ENCODE measurements at places on chromosomes 7 and 10.

DNA sequence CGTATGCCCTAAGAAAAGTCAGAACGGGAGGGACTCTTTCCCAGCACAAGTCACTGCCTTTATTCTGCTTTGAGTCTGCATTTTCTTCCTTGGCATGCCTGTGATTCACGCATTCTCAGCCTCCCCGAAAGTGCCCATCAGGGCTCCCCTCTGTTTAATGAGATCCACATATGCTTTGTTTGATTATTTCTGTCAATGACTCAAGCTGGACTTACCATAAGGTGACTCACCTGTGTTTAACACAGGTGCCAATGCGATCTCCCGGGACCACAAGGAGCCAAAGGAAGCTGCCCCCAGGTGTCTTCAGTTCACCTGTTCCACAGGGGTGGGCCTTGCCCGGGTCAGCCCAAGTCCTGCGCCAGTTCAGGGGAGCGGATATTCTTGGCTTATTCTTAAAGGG lies 386.0 kb upstream of the SHH start:
- no peak for DNase-seq

- no peak for DNase-seq
Observed at GRCh38 chr10:119283387-119283786, 76.0 kb downstream of the GRK5 start.

DNA sequence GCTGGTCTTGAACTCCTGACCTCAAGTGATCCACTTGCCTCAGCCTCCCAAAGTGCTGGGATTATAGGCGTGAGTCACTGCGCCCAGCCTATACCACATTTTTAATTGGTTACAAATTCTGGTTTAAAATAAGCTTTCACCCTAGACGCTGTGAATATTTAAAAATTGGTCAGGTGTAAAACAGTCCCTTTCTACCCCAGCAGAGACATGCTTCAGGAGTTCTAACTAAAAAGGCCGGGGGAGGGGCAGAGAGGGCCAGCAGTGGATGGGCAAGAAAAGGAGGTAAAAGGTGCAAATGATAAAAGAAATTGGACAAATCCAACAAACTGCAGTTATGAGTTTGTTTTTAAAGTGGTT lies 70.0 kb downstream of the WAPL start:
- no peak for DNase-seq

- no peak for DNase-seq
Observed at GRCh38 chr10:112950714-112951358, 789 bp downstream of the TCF7L2 start.

GRCh38 chr7:17674166-17674942 lies 265.9 kb downstream of the SNX13 start:
- DNase-seq, result no peak

GRCh38 chr7:2197436-2198155 lies 35.1 kb downstream of the MAD1L1 start:
- DNase-seq, result no peak

DNA sequence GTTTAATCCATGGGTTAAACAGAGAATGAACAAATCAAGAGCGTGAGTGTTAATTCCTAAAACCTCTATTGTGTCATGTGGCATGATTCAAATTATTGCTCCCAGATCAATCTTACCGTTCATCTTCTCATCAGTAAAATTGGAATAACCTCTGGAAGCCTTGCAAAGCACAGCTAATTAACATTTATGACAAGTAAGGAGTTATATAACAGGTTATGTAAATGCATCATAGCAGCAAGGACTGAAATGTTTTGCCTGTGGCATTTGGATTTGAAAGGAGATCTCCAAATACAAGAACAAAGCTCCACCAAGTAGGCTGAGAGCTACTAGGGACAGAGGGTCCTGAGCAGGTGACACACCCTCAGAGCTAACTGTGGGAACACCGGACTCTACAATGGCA lies 502.9 kb upstream of the CELF2 start:
- no peak for DNase-seq

GRCh38 chr10:97771913-97772823 lies at the start of gene SFRP5:
SFRP5 (minus strand) TSS chr10:97771999; CDS start chr10:97771833, 166 bp downstream.
- DNase-seq, result no peak

- no peak for DNase-seq
Observed at GRCh38 chr10:63583909-63584724, 62.9 kb downstream of the REEP3 start.

GRCh38 chr10:83921984-83922860 lies 217.1 kb upstream of the GHITM start:
- no peak for DNase-seq

GRCh38 chr7:155291045-155291530 lies 6.6 kb upstream of the INSIG1 start:
- DNase-seq, result no peak

GRCh38 chr7:12859761-12860160 lies 172.3 kb downstream of the ARL4A start:
- no peak for DNase-seq

GRCh38 chr10:105658696-105659095 lies 1017.6 kb downstream of the SORCS3 start:
- DNase-seq, result no peak

- no peak for DNase-seq
Observed at GRCh38 chr7:99210265-99210970, 2.5 kb upstream of the KPNA7 start.

- no peak for DNase-seq
Observed at GRCh38 chr10:74748468-74749031, 77.8 kb upstream of the KAT6B start.

DNA sequence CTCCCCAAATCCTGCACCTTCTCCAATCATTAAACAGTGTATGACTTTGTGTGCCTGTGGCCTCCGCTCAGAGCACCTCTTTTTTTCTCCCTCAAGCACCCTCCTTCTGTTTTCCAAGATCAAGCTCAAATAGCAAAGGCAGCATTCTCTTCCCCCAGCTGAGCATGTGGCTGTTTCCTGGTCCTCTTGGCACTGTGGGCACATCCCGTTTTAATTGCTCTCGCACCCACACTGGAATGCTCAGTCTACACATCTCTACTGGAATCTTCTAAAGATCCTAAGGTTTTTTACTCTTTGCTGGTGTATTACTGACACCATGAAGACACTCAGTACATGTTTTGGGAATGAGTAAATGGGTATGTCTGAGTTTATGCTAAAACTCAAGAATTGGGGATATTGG lies 107.4 kb downstream of the WDFY4 start:
- no peak for DNase-seq

GRCh38 chr10:121168545-121169216 lies 317.5 kb downstream of the WDR11 start:
- no peak for DNase-seq

GRCh38 chr10:78300526-78300925 lies 266.9 kb downstream of the RPS24 start:
- no peak for DNase-seq

- no peak for DNase-seq
Observed at GRCh38 chr10:130757271-130757670, 554.2 kb downstream of the TCERG1L start.

DNA sequence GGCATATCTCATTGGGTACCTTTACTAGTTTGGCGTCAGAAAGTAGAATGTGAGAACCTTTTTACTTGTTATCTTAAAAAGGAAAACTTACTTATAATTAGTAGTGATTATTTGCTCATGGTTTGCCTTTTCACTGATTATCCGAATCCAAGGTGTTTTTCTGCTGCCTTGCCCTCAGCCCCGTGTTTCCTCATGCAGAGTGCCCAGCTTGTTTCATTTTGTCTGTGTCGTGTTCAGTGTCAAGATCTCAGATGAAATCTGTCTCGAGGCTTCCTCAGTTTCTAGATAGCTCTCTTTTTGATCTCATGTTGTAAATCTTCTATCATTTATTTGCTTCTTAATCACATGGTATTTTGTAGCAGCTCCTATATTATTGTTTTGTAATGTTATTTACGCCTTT lies 30.1 kb downstream of the RPA3 start:
- no peak for DNase-seq

GRCh38 chr7:89085580-89085979 lies 290.0 kb upstream of the TEX47 start:
- DNase-seq, result no peak

DNA sequence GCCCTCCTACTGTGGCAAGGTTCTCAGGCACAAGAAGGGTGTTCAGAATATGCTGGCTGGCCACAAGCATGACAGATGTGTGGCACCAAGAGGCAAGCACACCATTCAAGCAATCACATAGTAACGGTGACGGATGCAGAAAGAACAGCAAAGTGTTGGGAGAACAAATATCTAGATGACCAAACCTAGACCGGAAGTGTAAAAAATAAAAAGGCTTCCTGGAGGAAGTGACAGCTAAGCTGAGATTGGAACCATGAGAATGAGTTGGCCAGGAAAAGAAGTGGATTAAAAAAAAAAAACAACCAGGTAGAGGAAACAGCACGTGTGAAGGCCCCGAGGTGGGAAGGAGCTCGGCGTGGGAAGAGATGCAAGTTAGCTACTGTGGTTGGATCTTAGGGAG lies 22.0 kb downstream of the GHRHR start:
- DNase-seq, result no peak

GRCh38 chr7:139035586-139036353 lies at the start of gene ZC3HAV1L:
ZC3HAV1L (minus strand) TSS chr7:139036042; CDS start chr7:139036017, 25 bp downstream.
- peak; percentile 56 for DNase-seq

DNA sequence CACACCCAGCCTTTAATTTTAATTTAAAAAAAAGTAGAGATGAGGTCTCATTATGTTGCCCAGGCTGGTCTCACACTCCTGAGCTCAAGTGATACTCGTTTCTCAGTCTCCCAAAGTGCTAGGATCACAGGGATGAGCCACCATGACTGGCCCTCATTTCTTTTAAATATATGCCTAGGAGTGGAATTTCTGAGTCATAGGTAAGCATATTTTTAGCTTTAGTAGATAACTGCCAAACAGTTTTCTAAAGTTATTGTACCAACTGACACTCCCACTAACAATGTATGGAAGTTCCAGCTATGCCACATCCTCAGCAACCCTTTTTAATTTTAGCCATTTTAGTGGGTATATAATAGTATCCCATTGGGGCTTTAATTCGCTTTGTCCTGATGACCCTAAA lies 13.8 kb upstream of the PPIF start:
- no peak for DNase-seq

DNA sequence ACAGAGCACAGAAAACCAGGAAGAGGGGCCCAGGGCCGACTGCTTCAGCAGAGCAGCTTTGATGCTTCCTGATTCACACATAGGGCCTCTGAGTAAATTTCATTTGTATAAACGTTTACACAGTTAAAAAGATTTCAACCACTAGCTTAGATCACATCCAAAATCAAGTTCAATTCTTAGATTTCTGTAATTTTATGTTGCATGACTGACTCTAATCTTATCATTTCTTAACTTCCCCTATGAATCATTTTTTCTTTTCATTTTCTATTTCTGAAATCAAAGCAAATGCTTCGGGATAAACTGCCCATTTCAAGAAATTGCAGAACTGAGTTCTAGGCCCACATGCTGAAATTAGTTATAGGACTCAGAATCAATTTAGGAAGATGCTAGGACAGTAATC lies 224.7 kb downstream of the INHBA start:
- no peak for DNase-seq

GRCh38 chr10:122225330-122225729 lies 45.8 kb upstream of the BTBD16 start:
- no peak for DNase-seq

- no peak for DNase-seq
Observed at GRCh38 chr10:57972783-57973182, 294.9 kb downstream of the IPMK start.

DNA sequence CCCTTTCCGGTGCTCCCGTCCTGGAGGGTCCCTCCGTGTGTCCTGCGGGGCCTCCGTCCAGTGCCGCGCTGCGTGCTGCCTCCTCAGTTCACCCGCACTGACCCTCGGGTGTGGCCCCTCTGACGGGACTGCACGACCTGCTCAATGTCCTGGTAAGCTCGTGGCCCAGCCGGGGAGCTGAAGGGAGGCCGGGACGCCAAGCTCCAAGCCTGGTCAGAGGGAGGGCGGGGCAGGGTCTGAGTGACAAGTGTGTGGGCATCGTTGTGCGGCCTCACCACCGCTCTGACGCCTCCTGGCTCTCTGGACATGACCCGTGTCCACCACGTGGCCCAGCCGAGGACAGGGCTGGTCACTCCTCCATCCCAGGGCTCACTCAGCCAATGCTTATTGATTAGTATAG lies 25.9 kb downstream of the FAM20C start:
- no peak for DNase-seq

- DNase-seq, result no peak
Observed at GRCh38 chr7:87354749-87355148, 9.3 kb downstream of the CROT start.

- no peak for DNase-seq
Observed at GRCh38 chr10:68330852-68331454, 911 bp upstream of the HNRNPH3 start.

All from NCI-H1048 (cell line).